Stimulated activated CD4-positive, alpha-beta T cell treated with anti-CD3 and anti-CD28 coated beads, Interleukin-1b, Interleukin-23, amount 100 ng/mL, for 48 hours (primary cell): ENCODE measurements at places on chromosomes 11 and 22.

- no peak for DNase-seq
Observed at GRCh38 chr11:120392793-120393192, 56.6 kb downstream of the ARHGEF12 start.

DNA sequence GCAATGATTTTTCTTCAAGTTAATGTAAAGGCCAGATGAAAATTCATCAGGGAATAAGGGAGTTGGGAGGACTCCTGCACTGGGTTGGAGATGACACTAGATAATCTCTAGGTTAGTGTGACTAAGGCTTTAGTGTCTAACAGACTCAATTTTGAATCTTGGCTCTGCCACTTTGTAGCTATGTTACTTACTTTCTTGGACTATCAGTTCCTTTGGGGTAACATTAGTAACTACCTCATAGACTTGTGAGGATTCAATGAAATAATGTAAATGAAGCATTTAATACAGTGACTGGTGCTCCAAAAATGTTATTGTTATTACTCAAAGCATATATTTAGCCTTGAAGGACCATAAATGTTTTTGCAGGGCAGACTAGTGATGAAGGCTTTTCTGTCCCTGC is 9.6 kb upstream of the CCDC89 start:
- DNase-seq: no peak

- no peak for DNase-seq
Observed at GRCh38 chr11:92803391-92803790, 166.1 kb upstream of the MTNR1B start.

GRCh38 chr22:41461901-41462300 is 6.6 kb downstream of the PHF5A start:
- no peak for DNase-seq

DNA sequence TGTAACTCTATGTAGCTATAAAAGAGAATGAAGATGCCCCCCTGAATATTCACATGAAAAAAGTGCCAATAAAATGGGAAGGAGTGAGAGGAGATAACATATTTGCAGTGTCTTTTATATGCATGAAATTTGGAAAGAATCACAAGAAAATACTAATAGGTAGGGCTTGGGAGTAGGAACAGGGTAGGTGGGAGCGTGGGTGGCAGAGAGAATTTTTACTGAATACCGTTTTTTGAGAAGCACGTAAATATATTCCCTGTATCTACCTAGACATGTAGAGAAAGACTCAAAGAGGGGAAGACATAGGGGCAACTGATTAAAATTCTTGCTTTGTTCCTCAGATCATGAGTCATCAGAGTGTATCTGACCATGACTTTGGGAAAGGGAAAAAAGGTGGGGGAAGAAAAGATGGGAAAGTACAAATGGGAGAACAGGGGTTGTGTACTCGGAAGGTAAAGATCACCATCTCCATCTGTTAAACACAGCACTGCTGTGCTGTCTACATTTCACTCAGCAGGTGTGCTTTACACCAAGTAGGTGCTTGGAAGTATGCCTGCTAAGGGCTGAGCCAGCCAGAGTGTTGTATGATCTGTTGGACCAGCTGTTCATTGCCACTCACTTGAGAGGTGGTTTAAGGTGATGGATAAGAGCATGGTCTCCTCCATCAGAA is 16.0 kb downstream of the PRR5L start:
- DNase-seq: no peak

DNA sequence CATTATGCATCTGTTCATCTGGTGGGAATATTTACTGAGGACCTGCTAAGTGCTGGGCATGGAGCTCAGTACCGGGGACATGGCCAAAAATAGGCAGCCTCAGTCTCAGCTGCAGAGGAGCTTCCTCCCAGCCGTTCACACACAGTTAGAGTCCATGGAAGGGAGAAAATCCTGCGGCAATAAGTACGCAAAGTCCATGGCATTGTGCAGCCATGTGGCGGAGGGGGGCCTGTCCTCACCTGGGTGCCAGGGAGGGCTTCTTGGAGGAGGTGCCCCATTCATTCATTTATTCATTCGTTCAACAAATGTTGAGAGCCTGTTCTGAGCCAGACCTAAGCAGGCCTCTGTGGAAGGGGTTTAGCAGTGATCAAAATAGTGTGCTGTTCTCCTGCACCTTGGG is 59.3 kb upstream of the ANO1 start:
- DNase-seq: no peak

- no peak for DNase-seq
Observed at GRCh38 chr11:131689049-131689925, 318.9 kb downstream of the NTM start.

- DNase-seq: no peak
Observed at GRCh38 chr11:20355221-20356219, 8.0 kb upstream of the HTATIP2 start.

DNA sequence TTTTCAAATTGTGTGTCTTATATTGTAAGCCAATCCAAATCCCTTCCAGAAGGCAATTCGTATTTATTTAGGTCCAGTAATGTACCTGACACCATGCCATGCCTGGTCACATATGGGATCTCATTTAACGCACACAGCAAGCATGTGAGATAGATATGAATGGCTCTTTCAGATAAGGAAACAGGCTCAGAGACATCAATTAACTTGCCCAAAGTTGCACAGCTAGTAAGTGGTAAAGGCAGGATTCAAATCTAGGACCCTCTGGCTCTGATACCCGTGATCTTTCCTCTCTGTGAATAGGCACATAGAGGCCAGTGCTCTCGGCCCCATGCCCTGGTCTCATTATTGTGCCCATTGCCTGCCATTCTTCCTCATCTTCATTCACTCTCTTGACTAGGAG is 34.3 kb downstream of the KCNJ4 start:
- DNase-seq: no peak

DNA sequence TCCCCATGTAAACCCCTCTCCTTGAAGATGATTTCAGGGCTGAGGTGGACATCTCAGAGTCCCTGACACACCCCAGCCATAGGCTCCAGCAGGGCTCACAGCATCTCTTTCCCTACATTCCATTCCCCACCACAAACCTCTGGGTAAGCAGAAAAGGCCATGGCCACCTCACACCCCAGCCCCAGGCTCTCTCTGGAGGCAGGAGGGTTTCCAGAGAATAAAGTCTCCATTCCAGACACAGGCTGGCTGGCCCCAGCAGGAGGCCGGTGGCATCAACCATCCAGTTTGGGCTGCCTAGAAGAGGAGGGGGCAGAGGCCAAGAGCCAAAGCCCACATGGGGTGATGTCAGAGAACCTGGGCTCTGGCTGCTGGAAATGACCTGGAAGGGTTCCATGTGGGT is 61.4 kb downstream of the TP53I11 start:
- no peak for DNase-seq

DNA sequence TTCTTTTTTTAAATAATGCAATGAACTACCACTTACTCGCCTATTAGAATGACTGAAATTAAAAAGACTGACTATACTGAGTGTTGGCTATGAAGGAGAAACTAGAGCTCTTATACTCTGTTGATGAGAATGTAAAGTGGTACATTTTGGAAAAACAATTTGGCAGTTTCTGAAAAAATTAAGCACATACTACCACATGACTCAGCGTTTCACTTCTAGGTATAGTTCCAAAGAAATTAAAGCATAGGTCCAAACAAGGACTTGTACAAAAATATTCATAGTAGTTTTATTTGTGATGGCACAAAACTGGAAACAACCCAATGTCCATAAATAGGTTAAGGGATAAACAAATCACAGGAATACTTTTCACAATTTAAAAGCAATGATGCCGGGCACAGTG is 22.4 kb upstream of the SLC29A2 start:
- no peak for DNase-seq

DNA sequence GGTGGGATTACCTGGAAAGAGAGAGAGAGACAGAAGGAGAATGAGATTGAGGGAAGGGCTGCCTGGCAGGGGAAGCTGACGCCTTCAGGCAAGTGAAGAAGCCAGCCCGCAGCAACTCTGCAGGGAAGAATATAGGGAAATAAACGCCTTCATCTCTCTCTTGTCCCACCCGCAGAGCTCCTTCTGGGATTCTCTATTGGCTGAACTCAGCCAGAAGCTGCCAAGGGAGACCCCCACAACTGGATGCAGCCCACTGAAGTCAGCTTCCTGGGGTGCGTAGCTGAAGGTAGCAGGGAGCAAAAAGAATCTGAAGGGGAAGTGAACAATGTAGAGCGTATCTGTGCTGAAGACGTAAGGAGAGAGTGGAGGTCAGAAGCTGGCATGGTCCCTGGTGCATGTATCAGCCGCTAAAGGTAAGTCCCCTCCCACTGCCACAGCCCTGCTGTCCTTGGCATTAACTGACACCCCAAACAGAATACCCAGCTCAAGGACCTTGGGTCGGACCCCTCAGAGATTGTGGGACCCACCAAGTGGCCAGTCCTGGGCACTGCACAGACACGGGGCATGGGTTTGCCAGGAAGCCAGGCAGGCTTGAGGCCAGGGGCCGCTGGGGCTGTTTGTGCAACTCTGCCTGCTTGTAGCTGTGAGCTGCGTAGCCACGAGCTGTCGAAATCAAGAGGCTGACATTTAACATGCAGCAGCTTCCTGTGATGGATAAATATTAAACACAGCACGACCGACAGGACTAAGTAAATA is 469.9 kb downstream of the MN1 start:
- no peak for DNase-seq

DNA sequence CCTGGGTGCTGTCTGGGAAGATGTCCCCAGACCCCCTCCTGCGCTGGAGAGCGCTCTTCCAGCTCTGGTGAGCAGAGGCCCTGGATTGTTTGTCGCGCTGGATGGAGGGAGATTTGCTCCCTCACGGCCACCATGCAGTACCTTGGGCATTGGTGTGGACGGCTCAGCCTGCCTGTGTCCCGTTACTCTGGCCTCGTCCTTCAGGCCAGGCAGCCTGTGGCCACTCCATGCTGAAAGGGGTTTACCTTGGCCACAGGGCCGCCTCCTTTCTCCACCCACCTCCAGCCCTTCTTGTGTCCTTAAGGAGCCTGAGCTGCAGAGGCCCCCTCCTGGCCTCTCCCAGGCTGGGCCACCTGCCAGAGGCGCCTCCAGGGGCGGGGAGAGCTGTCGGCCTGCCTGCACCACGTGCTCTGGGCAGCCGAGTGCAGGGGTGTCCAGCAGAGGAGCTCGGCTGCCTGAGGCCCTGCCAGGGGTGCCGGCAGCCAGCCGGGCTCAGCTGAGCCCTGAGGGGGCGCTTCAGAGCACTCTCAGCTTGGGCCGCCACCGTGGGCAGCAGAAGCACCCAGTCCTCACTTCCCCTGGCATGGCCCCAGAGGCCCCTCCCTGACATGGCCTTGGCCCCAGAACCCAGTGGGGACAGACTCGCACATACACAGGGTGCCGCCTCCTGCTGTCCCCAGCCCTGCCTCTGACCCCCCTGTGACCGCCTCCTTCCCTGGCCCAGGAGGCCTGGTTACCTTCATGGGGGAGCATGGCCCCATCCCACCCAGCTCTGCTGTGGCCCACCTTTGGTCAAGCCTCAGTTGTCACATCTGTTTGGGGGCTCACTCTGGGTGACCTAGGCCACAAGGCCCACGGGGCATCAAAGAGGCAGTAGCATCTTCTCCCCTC is 3.4 kb downstream of the CCND1 start:
- no peak for DNase-seq

DNA sequence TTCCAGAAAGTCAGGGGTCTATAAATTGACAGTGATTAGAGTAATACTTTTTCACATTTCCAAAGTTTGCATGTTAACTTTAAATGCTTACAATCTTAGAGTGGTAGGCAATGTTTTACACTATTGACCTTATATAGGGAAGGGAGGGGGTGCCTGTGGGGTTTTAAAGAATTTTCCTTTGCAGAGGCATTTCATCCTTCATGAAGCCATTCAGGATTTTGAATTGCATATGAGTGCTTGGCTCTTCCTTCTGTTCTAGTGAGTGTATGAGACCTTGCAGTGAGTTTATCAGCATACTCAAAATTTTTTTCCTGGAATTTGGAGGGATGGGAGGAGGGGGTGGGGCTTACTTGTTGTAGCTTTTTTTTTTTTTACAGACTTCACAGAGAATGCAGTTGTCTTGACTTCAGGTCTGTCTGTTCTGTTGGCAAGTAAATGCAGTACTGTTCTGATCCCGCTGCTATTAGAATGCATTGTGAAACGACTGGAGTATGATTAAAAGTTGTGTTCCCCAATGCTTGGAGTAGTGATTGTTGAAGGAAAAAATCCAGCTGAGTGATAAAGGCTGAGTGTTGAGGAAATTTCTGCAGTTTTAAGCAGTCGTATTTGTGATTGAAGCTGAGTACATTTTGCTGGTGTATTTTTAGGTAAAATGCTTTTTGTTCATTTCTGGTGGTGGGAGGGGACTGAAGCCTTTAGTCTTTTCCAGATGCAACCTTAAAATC is 5.3 kb downstream of the MALAT1 start:
- no peak for DNase-seq

DNA sequence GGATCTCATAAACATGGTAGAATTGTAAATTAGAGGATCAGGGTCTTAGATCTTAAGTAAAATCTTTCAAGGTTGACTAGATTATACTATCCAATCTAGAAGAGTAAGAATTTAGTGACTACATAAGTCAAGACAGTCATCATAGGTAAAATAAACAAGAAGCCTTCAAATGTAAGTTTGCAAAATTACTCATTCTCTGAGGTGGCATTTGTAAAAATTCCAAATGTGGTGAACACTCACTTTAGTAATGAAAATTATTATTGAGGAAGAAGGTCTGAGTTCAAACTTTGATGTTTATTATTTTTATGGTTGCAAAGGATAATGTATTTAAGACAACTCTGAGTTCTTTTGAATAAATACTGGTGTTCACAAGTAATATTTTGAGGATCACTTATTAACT is 4.6 kb downstream of the HYLS1 start:
- no peak for DNase-seq

DNA sequence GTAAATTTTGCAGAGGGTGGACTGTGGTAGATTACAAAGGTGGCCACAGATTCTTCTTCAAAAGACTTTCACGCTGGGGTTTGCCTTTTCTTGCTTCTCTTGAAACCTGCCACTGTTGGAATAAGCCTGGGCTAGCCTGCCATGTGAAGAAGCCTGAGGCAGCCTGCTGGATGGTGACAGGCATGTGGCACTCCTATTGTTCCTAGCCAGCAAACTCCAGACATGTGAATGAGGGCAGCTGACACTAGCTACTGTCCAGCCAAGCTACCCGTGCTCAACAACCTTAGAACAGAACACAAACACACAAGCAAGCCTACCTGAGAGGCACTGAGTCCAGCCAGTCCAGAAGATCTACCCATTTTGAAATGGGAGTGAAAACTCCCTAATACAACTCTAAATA is 322.7 kb upstream of the LARGE1 start:
- DNase-seq: no peak

DNA sequence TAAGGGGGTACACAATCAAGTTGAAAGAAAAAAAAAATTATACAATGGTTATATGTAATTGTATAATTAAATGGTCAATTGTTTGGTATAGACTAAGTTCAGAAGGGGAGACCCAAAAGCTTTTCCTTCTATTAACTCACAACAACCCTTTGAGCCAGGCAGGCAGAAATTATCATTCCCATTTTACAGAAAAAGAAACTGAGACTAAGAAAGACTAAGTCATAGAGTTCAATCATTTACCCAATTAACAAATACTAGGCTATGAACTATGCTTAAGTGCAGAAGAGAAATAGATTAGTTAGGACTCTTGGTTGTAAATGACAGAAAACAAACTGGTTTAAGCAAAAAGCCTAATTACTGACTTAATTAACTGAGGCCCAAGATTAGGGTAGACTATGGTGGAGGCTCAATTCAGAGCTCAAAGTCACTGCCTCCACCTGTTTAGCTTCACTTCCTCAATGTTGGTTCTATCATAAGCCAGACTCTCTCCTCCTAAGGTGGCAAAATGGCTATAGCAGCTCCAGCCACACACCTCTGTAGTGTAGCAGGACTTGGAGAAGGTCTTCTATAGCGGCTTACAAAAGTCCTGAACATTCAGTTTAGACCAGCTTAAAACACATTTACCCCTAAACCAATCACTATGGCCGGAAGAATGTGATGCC is 34.2 kb downstream of the FAM168A start:
- no peak for DNase-seq

- DNase-seq: no peak
Observed at GRCh38 chr22:42844756-42845155, 12.3 kb downstream of the ARFGAP3 start.
